ENCODE measurements at places on chromosomes 3 and 15.
A peak's percentile ranks its signal among the peaks of the same experiment; 100 is the strongest.

DNA sequence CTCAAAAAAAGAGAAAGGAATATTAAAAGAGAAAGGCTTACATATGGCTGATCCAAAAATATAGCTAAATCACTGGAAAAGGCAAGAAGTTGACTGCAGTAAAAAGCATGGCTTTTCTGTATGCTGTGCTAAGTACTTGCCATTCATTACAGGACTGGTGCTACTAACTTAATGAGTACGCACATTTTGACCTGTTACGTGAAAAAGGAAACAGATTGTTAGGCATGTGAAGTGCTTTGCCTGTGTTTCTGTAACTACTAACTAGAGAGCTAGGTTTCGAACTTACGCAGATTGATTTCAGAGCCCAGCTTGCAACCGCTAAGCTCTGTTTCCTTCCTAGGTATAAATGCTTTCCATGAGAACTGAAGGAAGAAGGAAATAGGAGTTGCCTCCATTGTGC, 2.8 kb downstream of the TRNT1 start:
- no peak for DNase-seq

GRCh38 chr15:89784686-89784960, 8.5 kb downstream of the MESP2 start:
- no peak for DNase-seq

GRCh38 chr3:43869491-43869890, 178.8 kb downstream of the ABHD5 start:
- no peak for DNase-seq

DNA sequence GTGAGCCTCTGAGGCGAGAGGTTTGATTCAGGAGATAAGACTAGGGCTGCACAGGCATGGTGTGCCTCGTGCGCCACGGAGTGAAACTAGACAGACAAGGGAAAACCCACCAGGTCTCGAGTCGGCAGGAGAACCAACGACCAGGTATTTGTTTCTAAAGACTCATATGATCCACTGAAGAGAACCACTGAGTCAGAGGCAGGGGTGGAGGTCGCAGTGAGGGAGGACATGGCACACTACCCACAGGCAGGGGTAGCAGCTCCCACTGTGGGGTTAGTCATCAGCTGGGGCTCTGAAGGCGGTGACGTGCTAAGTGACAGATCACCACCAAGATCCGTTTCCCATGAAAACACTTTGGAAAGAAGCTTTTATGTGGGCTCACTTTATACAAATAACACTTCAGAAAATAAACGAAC, 45.7 kb downstream of the CHSY1 start:
- peak; percentile 74 for DNase-seq

- DNase-seq: no peak
Measured at GRCh38 chr3:31187380-31187779, 292.9 kb upstream of the GADL1 start.

DNA sequence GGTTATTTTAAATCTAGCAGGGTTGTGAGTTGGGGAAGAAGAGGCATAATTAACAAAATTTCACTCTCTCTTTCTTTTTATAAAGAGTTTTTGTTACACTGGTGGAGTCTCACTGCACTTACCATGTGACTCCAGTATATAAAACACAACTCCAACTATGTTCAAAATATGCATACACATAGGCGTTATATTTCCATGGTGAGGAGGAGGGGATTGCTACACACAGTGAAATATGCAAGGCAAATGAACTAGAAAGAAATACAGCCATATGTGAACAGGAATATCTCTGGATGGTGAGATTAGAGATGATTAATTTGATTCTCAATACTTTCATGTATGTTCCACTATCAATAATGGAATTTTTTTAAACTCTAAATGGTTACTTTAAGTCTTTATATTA, 385.0 kb downstream of the MAGI1 start:
- DNase-seq: no peak

- no peak for DNase-seq
Measured at GRCh38 chr15:37340438-37340837, 240.1 kb upstream of the MEIS2 start.

- no peak for DNase-seq
Measured at GRCh38 chr3:127608362-127608718, 10.1 kb downstream of the MCM2 start.

- no peak for DNase-seq
Measured at GRCh38 chr15:79068790-79069189, 21.8 kb downstream of the RASGRF1 start.

GRCh38 chr3:113304856-113305540, 93.6 kb downstream of the BOC start:
- peak; percentile 40 for DNase-seq

DNA sequence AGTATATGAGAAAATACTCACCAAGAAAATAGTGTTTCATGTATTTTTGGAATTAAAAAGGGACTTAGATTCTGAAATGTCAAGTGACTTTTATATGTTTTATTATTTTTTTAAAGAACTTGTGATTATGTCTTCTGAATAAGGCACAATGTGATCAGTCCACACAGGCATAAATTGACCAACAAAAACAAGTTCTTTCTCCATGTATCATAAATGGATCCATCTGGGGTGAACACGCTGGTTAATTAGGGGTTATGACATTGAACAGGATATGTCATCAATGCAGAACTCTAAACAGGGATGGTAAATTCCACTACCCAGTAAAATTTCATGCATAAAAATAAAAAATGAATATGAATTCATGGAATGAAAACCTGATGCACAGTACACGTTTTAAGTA, 31.3 kb upstream of the PIK3CA start:
- no peak for DNase-seq

GRCh38 chr3:184687363-184688015, 24.4 kb downstream of the MAGEF1 start:
- no peak for DNase-seq

- no peak for DNase-seq
Measured at GRCh38 chr3:733313-733712, 359.5 kb upstream of the CNTN6 start.

DNA sequence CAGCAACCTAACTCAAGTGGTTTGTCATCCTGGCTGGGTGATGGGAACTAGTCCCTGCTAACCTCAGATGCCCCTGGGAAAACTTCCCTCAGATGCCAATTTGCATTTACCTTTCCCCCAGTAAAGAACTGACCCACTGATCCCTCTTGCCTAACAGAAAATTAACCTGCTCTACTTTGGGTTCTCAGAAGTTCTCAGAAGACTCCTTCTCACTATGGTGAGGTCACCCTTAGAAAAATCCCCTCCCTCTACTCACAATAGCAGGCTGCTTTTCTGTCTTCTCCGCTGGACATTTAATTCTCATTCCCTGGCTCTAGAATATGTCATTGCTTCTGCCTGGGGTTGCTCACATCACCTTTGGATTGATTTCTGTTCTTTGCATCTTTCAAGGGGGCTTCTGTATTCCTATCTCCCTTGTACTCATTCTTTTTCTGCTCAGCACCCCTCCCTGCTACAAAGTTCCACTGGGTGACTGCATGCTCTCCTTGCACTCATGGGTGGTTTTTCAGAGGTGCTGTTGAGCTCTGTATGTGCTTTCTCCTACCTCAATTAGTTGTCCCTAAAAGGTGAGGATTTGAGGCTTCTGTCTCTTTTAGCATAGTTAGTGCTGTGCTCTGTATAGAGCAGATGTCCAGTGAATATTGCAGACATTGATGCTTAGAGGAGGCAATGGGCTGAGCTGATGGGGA, 869 bp downstream of the PLA1A start:
- no peak for DNase-seq

GRCh38 chr15:37933666-37934065, 774 bp upstream of the TMCO5A start:
- peak; percentile 60 for DNase-seq

DNA sequence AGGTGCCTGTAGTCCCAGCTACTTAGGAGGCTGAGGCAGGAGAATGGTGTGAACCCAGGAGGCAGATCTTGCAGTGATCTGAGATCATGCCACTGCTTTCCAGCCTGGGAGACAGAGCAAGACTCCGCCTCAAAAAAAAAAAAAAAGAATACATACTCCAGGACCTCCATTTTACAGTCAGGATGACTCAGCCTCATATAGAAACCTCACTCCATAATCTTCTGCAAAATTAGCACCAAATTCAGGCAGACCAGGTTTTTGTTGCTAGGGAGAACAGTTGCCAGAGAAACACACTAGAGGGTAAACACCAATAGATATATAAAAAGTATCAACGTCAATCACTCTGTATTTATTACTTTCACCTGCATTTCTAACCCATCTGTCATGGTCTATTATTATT, 28.3 kb upstream of the AP3B2 start:
- peak; percentile 25 for DNase-seq

- DNase-seq: peak; percentile 60
Measured at GRCh38 chr3:65439641-65440284, 599.0 kb downstream of the MAGI1 start.

GRCh38 chr3:42214064-42214463, 51.9 kb downstream of the CCK start:
- DNase-seq: no peak

DNA sequence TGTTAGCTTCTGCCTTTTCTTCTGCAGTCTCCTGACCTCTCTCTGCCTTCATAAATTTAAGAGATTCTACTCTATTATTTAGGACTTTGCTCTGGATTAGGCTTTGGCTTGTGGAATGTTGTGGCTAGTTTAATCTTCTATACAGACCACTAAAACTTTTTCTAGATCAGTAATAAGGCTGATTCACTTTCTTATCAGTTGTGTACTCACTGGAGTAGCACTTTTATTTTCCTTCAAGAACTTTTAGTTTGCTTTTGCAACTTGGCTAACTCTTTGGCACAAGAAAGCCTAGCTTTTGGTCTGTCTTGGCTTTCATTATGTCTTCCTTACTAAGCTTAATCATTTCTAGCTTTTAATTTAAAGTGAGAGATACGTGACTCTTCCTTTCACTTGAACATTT, 265.5 kb upstream of the TBC1D5 start:
- DNase-seq: peak; percentile 27

- no peak for DNase-seq
Measured at GRCh38 chr3:137763594-137763938, 549 bp upstream of the SOX14 start.

- DNase-seq: no peak
Measured at GRCh38 chr15:55992769-55993110, 672 bp downstream of the NEDD4 start.

DNA sequence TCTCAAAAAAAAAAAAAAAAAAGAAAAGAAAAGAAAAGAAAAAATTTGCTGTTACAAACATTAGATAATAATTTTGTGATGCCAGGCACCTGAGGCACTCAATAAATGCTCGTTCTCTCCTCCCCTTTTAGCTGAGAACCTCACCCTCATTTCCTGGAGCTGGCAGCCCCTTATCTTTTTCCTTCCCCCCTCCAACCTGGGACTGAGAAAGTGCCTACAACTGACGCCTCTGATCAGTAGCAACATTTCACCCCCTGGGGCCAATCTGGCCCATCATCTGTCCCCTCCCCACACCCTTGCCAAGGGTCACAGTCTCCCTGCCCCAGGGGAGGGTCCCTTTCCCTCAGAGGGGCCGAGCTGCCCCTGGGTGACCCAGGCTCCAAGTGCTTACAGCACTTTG, 12.6 kb upstream of the RNU6-1 start:
- no peak for DNase-seq

GRCh38 chr3:143794793-143795462, 53.3 kb downstream of the SLC9A9 start:
- no peak for DNase-seq

DNA sequence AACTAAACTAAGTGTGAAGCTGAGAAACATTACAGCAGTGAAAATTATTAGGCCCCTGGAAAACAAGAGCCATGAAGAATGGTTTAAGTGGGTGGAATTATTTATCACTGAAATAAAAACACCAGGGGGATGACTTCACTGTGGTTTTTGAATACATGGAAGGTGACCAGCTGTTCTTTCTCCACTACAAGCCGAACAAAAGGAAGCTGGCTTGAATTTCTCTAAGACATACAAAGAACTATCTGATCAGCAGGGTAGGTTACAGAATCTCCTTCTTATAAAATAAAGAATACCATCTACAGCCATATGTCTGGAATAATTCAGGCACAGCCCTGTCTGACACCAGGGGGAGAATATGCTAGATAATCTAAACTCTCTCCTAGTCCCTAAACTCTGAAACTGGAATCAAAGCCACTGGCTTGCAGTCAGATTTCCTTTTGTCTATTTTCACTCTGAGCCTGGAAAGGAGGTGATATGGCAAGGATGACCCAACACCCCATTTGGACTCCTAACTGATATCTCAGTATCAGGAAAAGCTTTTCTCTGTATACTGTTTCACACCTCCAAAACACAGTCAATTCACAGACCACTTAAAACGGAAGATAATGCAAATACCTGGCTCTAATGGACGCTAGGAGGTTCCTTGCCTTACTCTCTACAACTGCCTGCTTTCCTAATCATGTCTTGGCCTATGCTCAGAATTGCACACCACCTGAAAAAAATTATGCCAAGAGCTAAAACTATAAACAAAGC, 31.2 kb downstream of the SPATA12 start:
- no peak for DNase-seq

DNA sequence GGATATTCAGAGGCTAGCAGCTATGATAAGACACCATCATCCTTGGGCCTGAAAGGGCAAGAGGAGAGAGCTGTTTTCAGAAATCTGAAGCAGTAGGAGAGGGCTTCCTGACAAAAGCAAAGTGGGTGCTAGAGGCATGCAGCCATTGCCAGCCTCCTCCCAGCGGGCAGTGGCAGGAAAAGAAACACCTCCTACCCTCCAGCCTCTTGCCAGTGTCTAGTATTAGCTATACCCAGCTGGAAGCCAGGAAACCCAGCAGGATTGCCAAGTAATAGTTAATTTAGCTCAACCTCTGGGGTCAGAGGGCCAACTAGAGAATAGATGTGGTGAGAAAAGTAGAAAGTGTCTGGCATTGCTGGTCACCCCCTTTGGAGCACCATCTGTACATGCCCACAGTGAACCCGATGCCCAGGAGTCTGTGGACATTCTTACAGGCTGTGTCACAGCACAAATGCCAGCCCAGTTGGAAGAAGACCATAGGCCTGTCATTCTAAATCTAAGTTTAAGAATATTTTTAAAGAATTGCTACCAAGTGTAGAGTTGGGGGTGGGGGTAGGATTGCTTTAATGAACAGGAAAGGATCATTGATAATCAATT, 85.3 kb downstream of the HCN4 start:
- no peak for DNase-seq

- no peak for DNase-seq
Measured at GRCh38 chr3:26621176-26621575, 1.4 kb upstream of the LRRC3B start.

GRCh38 chr3:68306571-68306970, 625.8 kb downstream of the TAFA4 start:
- DNase-seq: peak; percentile 3

- DNase-seq: no peak
Measured at GRCh38 chr3:100329800-100330489, 4.6 kb upstream of the NIT2 start.

GRCh38 chr3:124904835-124905492, 17.8 kb upstream of the ITGB5 start:
- peak; percentile 11 for DNase-seq

GRCh38 chr15:39553947-39554693, 26.8 kb upstream of the THBS1 start:
- no peak for DNase-seq

All from fibroblast of skin of right biceps (primary cell).